ENCODE measurements at places on chromosomes 4 and X.
A peak's percentile ranks its signal among the peaks of the same experiment; 100 is the strongest.

DNA sequence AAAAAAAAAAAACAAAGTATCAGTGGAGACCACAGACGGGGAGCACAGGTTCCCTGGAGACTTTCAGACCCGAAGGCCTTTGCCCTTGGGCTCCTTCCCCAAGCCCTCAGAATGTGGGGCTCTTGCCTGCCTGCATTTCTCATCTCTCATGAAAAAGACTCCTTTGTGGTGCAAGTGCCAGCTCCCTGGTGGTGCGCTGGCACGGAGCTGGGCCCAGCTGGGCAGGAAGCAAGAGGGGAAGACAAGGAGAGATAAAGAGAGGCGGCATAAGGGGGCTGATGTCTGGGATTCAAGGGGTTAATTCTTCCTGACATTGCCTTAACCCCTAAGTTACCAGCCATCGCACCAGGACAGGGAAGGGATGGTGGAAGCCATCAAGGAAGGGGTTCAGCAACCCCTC is 21.8 kb downstream of the NLGN3 start:
- no peak for DNase-seq

DNA sequence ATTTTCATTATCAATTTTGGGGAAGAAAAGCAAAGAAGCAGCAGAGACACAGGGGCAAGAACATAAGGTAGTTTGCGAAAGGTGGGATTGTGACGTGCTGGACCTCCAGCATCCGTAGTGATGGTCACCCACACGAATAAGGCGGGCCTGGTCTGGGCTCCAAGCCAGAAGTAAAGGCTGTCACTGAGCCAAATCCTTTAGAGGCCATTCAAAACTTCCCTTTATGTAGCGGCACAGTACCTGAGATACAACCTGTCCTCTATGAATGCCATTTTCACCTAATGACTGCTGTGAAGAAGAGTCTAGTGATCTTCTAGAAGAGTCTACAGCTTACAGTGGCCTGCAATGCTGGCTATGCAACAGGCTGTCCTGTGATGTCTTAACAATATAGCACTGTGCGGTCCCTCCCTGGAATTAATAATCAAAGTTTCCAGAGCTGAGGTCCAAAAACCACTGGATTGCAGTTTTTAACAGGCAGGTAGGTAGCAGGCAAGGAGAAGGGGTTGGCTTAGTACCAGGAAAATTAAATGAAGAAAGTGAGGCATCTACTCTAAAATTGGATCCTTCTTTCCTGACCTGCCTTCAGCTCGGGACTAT is 56.2 kb downstream of the TRIML1 start:
- DNase-seq = no peak

DNA sequence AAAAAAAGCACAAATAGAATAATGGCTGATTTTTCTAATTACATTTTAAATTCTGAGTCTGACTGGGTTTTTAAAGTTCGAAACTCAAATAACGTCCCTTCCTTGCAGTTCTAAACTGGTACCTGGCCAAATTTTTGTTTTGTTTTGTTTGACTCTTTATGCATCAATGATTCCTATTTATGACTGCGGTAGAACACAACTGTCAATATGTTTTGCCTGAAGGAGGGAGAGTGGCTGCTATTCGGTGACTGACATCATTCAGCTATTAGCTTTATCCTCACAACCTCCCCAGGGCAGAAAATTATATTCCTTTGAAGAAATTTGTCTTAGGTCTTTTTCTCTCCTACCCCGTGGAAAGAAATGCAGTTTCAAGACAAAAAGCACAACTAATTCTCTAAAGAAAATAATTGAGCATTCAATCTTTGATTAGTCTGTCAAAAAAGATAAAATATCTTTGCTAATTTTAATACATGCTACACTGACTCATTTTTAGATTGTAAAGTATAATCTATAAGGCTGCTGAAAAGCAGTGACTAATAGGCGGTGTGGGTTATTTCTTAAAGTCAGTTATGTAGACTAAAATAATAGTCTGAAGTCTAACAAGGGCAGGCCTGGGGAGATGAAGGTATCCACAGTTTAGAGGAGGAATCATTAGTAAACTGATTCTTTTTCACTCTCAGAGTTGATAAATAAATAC is 61.9 kb downstream of the TMEM150C start:
- no peak for DNase-seq

DNA sequence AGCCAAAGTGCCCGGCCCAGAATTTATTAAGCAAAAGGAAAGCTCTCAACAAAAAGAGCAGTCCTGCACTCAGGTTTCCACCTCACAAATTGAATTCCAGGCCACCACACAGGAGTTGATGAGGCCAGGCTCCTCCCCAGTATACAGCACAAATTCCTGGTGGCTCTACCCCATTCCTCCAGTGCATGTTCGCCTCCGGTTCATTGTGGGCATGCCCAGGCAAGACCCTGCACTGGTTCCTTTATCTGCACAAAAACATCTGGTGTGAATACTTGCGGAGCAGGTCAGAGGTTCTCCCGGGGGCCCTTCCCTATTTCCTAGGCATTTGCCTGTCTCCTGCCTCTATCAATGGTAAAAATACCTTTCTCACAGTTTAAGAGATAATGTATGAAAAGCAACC is 195.2 kb upstream of the ANXA10 start:
- peak; percentile 41 for DNase-seq

DNA sequence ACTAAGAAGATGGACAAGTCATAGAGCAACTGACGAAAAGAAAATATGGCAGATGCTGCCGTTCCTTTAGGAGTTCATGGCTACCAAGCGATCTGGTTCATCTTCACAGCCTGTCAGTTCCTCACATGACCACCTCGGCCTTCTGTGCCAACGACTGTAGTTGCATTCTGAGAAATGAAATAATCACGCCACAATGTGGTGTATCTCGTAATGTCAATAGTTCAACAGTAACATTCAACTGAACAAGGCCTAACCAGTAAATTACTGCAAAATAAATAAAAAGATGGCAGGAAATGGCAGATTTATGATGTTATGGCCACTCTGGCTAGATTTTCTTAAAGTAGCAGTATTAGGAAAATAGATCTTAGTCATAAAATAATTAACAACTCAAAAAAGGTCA is 4.4 kb downstream of the GPRIN3 start:
- no peak for DNase-seq

- DNase-seq = no peak
Observed at GRCh38 chrX:40145001-40145922, 47.5 kb upstream of the BCOR start.

DNA sequence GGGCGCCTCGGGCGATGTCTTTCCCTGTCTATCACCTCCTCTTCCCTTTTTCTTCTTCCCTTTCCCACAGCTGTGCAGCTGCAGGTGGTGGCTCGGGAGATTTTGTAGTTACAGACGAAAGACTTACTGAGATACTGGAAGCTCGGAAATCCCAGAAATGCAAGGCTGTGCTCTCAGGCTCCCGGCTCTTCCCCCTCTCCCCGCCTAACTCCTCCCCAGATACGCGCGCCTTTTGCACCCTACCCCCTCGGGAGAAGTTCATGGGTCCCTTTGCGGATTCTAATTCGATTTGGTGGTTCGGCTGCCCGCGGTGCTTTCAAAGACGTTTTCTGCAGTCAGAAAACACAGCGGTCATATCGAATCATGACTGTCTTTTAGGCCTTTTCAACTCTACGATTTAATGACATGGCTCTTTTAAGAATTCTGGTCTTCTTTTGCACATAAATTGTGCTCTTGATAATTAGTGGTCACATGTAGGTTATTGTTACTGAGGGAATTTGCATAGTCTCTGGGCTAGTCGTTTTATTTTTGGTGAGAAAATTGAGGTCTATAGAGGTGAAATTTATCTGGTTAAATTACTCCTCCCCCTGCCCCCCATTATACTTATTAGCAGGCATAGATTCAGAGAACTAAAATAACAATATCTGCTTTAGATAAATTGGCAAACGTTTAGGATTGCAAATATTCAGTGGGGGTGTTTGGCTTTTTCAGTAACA is 1.6 kb downstream of the SEPTIN11 start:
- no peak for DNase-seq

- DNase-seq = no peak
Observed at GRCh38 chr4:2734612-2735011, 21.5 kb downstream of the TNIP2 start.
